NCI-H524 treated with DMSO at 0.1 percent for 48 hours (cell line): ENCODE measurements at places on chromosomes 4 and X.
A peak's percentile ranks its signal among the peaks of the same experiment; 100 is the strongest.

DNA sequence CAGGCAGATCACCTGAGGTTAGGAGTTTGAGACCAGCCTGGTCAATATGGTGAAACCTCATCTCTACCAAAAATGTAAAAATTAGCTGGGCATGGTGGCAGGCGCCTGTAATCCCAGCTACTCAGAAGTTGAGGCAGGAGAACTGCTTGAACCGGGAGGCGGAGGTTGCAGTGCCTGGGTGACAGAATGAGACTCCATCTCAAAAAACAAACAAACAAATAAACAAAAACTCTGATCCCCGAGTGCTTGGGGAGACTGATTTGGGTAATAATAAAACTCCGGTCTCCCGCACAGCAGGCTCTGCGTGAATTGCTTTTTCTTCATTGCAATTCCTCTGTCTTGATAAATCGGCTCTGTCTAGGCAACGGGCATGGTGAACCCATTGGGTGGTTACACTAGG lies 73.4 kb downstream of the HPRT1 start:
- no peak for DNase-seq

DNA sequence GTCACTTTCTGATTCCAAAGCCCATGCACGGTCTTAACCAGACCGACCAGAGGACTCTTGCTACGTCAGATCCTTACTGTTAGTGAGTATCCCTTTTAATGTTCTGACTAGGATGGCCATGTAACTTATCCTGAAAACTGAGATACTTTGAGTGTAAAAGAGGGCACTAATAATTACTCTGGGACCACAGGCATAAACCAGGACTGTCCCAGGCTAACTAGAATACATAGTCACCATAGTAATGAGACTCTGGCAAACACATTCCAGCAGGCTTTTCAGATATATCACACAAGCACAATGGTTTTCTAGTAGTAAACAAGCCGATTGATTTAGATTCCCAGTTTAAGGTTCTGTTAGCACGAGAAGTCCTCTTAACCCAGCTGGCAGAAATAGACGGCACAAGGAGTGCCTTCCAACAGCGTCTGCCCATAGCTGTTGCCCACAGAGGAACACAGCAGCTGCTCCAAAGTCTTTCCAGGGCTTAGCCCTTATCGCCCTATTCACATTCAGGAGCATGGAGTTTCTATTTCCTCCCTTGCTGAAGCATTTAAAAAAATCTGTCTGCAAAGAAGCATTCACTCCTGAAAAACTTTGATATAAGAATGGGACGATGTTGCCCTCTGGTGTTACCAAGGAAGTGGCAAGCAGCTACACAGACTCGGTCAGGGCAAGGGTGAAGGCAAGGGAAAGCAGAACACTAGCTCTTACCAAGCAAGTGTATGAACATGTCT lies 92.4 kb downstream of the CXCL13 start:
- peak; percentile 7 for DNase-seq

- DNase-seq, result no peak
These were observed 44.5 kb downstream of the SHROOM4 start for GRCh38 chrX:50769389-50770063.

GRCh38 chr4:70138751-70139150 lies 15.3 kb upstream of the PRR27 start:
- DNase-seq, result no peak

DNA sequence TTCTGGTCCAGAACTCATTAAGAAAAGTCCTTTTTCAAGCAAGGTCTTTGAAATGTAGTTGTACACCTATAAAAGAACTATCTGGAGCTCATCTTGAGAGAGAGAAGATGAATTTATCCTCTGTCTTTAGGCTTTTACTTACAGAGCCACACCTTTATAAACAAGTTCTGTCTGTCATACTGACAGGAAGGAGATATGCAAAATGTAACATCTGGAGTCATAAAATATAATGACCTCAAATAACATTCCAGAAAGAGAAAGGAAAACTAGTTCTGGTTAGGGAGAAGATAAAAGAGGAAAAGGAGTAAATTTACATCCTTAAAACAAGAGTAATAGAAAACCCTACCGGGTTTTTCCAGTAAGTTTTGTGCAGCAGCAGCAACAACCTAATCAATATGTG lies 1.3 kb downstream of the INPP4B start:
- no peak for DNase-seq

GRCh38 chrX:11666952-11667685 lies 1.4 kb upstream of the ARHGAP6 start:
- DNase-seq, result no peak

DNA sequence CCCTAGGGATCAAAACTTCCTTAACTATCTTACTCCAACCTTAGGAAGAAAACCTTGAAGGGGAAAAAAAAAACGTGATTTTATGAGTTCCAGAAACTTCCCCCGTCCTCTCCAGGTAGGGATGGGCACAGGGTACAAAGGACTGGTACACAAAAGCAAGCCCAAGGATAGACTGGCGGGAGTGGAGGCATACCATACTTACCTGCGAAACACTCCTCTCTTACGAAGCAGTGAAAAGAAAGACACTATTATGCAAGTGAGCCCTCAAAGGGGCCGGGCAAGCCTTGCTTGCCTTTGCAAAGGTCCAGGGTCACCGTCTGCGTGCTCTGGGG lies 651 bp downstream of the TSPAN6 start:
- no peak for DNase-seq

DNA sequence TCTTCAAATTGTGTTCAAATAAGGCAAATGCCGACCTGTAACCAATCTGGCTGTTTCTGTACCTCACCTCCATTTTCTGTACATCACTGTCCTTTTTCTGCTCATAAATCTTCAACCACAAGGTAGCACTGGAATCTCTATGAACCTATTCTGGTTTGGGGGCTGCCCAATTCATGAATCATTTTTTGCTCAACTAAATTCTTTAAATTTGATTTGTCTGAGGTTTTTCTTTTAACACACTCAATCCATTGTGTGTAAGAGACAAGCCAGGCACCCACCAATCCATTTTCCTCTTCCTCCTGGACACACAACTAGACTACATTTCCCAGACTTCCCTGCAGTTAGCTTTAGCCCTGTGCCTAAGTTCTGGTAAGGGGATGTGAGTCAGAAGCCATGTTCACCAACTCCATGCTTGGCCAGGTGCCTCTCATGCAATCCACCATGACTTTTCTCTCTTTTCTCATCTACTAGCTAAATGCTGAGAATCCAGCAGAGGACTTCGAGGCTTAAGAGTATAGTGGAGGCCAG lies 193.2 kb upstream of the KLF3 start:
- no peak for DNase-seq

DNA sequence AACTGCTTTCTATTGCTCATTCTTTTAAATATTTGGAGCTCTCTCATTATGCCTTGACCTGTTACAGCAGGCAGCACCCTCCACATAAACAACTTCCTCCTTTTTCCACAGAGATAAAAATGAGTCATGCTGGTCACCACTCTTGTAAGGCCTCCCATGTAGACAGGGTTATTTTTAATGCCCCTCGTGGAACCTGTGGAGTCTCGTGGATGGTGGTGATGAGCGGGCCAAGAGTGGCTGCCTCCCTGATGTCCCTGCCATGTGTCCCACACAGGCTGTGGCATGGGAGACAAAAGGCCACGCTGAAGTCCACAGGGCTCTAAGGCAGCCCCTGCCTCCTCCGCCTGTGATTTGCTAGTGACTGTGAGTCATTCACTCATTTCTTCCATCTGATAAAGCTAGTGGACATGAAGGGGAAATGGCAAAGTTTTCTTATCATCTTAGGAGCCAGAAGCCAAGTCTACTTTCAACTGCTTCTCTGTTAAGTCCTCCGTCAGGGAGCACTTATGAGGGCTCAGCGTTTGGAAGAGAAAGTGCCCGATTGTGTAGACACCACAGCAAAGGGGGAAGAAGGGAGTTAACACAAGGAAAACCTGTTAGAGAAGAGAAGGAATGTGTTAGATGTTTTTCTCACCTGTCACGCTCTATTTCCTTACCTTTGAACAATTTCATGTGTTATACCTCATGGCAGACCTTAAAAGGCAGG lies 121.6 kb upstream of the FAT1 start:
- no peak for DNase-seq

- peak; percentile 58 for DNase-seq
These were observed 249.7 kb upstream of the TET2 start for GRCh38 chr4:104896660-104897645.

GRCh38 chr4:143406523-143406922 lies 69.8 kb downstream of the GAB1 start:
- DNase-seq, result no peak

GRCh38 chr4:8585721-8586212 lies 5.6 kb downstream of the GPR78 start:
- DNase-seq, result no peak

DNA sequence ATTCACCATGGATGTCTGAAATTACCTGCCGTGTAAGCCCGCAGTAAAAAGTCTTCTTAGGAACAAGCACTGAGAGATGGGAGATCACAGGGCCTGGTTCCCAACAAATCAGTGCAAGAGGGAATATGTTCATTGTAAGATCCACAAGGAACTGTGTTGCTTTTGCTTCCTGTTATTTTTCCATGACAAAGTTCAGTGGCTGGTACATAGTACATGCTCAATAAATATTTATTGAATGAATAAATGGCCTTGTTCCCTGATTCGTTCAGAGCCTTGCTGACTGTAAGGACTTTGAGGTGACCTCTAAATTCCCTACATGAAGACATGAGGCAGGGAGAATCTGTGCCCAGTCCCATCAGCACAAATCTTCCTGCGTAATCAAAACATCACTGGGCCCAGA lies 7.4 kb downstream of the TMEM31 start:
- DNase-seq, result no peak

DNA sequence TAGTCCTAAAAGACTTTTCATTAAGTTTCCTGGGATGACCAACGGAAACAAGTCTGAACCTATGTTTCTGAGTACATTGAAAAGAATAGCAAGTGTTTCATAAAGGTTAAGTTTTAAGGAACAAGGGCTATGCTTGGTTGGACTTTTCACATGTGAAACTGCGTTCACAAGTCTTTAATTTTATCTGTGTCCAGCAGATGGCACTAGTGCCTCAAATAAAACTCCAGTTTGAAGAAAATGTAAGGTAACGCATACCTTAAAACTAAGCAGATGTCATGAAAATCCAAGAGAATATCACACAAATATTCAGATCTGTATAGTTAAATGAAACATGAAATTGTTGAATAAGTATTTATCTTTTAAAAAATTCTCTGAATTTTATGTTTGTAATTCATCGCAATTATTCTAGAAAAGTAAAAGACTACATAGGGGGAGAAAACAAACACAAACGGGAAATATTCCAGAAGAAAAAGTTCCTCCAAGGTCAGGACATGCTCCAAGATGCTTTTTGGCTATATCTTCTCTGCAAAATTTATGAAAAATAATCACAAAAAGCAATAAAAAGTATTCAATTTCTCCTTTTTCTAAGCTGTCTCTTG lies 89.6 kb upstream of the MAD2L1 start:
- DNase-seq, result no peak

DNA sequence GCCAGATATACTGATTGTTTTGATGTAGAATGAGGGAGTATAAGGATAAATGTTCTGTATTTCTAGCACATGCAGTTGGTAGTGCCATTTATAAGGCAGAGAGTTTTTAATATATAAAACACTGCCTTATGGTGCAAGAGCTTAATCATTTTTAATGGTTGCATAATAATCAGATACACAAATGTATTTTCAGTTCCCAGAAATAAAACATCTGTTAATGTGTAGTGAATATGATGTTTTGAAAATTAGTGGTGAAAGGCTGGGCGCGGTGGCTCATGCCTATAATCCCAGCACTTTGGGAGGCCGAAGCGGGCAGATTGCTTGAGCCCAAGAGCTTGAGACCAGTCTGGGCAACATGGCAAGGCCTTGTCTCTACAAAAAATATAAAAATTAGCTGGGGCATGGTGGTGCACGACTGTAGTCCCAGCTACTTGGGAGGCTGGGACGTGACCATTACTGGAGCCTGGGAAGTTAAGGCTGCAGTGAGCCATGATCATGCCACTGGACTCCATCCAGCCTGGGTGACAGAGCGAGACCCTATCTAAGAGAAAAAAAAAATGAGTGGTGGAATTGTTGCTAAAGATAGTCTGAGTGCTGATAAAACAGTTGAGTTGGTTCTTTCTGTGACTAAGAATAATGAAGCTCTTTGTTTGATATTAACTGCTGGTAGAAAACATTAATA lies 29.3 kb downstream of the CLCN3 start:
- no peak for DNase-seq

DNA sequence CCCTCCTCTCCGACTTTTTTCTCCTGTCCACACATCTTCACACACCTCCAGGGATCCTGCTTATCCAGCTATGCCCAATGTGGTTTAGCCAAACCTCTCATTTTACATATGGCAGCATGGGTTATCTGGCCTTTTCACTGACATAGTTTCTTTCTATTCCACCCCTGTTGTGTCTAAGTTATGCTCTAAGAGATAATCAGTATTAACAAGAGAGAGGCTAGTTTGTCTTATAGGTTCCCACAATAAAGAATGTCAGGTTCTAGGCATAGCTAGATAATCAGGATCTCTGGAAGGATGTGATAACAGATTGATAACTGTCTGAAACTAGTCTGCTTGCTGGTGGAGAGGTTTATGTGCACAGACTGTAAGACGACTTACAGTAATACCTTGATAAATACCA lies 7.7 kb upstream of the GALNT7 start:
- DNase-seq, result no peak

DNA sequence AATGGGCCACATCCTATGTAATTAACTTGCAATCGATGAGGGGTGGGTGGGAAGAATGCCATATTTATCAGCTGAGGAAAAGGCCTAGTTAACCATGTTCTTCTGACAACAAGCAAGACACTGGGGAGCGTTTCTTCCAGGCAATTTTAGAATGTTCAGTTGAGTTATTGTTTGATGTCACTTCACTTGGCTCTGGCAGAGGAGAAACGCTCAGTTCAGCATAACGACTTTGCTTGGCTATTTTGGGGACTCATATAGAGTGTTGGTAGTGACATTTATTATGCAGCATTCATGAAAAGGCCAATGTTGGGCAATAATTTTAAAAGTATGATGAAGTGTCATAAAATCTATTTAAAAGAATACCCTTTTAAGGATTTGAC lies 648 bp downstream of the SYNPO2 start:
- no peak for DNase-seq

DNA sequence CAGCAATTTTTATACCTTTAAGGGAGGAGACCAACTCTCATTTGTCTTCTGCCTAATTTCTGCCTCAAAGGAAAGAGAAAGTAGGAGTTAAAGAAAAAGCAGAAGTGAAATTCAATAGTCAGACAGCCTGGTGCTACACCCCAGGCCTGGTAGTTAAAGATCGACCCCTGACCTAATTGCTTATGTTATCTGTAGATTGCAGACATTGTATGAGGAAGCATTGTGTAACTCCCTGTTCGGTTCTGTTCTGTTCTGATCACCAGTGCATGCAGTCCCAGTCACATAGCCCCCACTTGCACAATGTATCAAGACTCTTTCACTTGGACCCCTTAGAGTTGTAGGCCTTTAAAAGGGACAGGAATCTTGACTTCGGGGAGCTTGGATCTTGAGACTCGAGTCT lies 335.9 kb upstream of the AR start:
- no peak for DNase-seq

DNA sequence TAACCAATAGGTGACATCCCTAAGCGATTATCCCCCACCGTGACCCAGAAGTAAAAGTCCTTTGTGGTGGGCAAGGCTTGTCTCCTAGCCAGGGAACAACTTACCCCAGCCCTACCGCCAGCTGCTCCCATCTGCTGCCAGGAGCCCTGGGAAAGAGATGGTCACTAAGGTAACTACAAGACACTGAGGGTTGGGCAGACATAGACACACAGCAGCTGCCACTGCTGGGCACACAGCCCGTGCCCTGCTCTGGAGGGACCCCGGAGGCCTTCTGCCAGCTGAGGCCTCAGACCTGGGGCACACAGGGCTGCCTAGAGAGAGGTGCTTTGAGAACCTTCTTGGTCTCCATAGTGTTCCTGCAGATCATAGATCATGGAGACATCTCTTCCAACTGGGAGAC lies 53.0 kb upstream of the PROM1 start:
- no peak for DNase-seq
